ENCODE measurements at places on chromosomes 1 and 21. TPM values are rescaled to one million over a fixed set of nuclear protein-coding genes. Genes with fewer than 3 reads are reported as not detected.
A peak's percentile ranks its signal among the peaks of the same experiment; 100 is the strongest.

CFHR1 gene
- not detected for total RNA-seq

DNA sequence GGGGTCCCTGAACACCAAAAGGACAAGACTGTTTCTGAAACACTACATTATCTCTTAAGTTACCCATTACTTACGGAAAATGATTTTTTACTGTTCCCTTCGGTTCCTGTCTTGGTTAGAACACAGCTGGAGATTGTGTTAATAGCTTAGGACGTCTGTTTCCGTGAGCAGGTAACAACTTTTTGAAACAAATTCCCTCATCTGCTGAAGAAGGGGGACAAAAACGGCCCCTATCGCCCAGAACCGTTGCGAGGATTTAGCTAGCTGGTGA is 67.8 kb downstream of the SLC35A3 start:
- H3K4me3 ChIP-seq: peak overlapping the region; percentile 77
- no peaks in the 10 kb centered on the region for H3K27me3 ChIP-seq
- H3K36me3 ChIP-seq: no peaks in the 10 kb centered on the region
- peak overlapping the region; percentile 98 for H3K27ac ChIP-seq
- no peak for DNase-seq
- peaks cover 15% of the 10 kb centered on the region for H3K4me1 ChIP-seq

DNA sequence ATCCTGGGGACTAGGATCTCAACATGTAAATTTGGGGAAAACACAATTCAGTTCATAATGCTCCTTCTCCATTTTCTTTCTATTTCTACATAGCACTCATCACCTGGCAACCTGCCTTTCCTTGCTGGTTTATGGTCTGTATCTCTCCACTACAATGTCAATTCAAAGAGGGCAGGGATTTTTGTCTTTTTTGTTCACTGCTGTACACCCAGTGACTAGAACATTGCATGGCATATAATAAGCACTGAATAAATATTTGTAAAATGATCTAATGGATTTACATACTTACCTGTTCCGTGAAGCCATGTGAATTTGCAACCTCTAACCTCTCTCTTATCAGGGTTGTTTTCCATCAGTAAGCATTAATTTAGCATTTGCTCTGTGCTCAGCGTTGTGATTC is 27.4 kb upstream of the TBX15 start:
- no peaks in the 10 kb centered on the region for H3K27me3 ChIP-seq
- H3K27ac ChIP-seq: no peak overlapping the region
- no peaks in the 10 kb centered on the region for H3K4me1 ChIP-seq
- H3K4me3 ChIP-seq: no peak overlapping the region
- no peaks in the 10 kb centered on the region for H3K36me3 ChIP-seq
- no peak for DNase-seq

GRCh38 chr1:37734629-37735591 is 30.0 kb downstream of the EPHA10 start:
- no peak overlapping the region for H3K27ac ChIP-seq
- no peak overlapping the region for H3K4me3 ChIP-seq
- no peak for DNase-seq
- H3K4me1 ChIP-seq: no peaks in the 10 kb centered on the region
- no peaks in the 10 kb centered on the region for H3K36me3 ChIP-seq

GRCh38 chr1:98035602-98036002 is 114.8 kb upstream of the DPYD start:
- no peak overlapping the region for H3K27ac ChIP-seq
- H3K4me1 ChIP-seq: no peaks in the 10 kb centered on the region
- H3K36me3 ChIP-seq: no peaks in the 10 kb centered on the region

GRCh38 chr21:36959020-36959835 is 7.2 kb downstream of the HLCS start:
- no peak overlapping the region for H3K4me3 ChIP-seq
- H3K27ac ChIP-seq: no peak overlapping the region
- no peaks in the 10 kb centered on the region for H3K27me3 ChIP-seq
- no peak for DNase-seq

- no peaks in the 10 kb centered on the region for H3K36me3 ChIP-seq
- H3K4me1 ChIP-seq: no peaks in the 10 kb centered on the region
- DNase-seq: no peak
- no peak overlapping the region for H3K4me3 ChIP-seq
- H3K27ac ChIP-seq: no peak overlapping the region
- no peaks in the 10 kb centered on the region for H3K27me3 ChIP-seq
Observed at GRCh38 chr1:225847610-225848009, 34.6 kb downstream of the TMEM63A start.

DNA sequence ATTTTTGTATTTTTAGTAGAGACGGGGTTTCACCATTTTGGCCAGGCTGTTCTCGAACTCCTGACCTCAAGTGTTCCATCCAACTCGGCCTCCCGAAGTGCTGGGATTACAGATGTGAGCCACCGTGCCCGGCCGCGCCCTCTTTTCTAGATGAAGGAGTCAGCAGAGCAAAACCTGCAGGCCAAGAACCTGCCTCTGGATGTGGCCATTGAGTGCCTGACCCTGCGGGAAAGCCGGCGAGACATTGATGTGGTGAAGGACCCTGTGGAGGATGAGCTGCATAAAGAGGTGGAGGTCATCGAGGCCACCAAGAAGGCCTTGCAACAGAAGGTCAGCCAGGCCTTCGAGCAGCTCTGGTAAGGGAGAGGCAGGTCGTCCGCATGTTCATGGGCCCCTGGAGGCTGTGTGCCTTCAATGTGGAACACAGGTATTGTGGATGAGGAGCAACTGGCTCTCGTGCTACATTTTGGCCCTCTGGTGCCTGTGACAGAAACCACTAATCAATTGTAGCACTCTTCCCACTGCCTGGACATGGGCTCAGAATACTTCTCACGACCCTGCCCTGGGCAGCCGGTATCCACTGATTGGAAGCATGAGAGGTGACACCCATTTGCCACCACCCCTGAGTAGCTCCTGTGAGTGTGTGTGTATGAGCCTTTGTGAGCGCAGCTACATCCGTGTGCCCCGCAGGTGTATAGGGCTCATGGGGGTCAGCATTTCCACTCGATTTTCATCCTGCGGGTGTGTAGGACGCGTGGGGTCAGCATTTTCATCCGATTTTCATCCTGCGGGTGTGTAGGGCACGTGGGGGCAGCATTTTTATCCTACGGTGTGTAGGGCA is 2.0 kb downstream of the TEKT2 start:
- no peak for DNase-seq
- H3K27me3 ChIP-seq: peaks cover 31% of the 10 kb centered on the region
- H3K4me1 ChIP-seq: peaks cover 22% of the 10 kb centered on the region
- no peak overlapping the region for H3K4me3 ChIP-seq
- peaks cover 3% of the 10 kb centered on the region for H3K36me3 ChIP-seq

HTR6 gene
- total RNA-seq: not detected

- no peaks in the 10 kb centered on the region for H3K4me1 ChIP-seq
- H3K36me3 ChIP-seq: no peaks in the 10 kb centered on the region
- H3K4me3 ChIP-seq: no peak overlapping the region
- no peaks in the 10 kb centered on the region for H3K27me3 ChIP-seq
- no peak overlapping the region for H3K27ac ChIP-seq
- DNase-seq: no peak
Observed at GRCh38 chr1:187226396-187226795, 397.6 kb downstream of the PLA2G4A start.

DNA sequence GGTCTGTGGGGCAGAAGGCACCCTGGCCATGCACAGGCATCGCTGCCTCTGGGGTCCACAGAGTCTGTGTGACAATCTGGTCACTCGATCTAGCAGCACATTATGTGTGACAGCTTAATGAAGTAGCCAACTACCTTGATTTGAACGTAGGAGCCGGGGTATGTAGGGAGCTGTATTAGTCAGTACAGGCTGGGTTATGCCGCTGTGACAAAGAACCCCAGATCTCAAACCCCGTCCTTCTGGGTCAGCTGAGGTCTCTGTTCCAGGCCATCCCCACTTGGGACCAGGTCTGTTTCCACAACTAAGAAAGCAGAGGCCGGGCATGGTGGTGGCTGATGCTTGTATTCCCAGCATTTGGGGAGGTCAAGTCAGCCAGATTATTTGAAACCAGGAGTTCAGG is 8.3 kb upstream of the ATAD3B start:
- no peak overlapping the region for H3K27ac ChIP-seq
- no peak overlapping the region for H3K4me3 ChIP-seq
- no peak for DNase-seq
- no peaks in the 10 kb centered on the region for H3K27me3 ChIP-seq

PIGR gene
- not detected for total RNA-seq

ERRFI1 gene
- total RNA-seq: 63.9 TPM

DNA sequence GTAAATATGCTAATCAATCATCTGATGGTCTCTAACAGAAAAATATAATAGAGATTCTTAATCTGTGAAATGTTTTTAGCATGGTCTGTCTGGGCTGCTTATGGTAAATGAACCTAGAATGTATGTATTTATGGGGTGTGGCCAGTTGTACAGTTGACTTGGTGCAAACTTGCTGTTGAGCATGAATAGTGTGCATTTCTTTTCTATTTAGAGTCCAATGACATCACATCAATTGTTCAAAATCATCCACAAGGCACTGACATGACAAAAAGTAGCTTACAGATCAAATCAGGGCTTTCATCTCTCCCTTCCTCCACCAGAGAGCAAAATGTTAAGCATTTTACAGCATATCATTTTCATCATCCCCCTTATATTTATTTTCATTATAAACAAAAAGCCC is 1010.3 kb downstream of the KCNT2 start:
- no peak for DNase-seq
- H3K27ac ChIP-seq: no peak overlapping the region
- H3K4me3 ChIP-seq: no peak overlapping the region
- no peaks in the 10 kb centered on the region for H3K27me3 ChIP-seq

DNA sequence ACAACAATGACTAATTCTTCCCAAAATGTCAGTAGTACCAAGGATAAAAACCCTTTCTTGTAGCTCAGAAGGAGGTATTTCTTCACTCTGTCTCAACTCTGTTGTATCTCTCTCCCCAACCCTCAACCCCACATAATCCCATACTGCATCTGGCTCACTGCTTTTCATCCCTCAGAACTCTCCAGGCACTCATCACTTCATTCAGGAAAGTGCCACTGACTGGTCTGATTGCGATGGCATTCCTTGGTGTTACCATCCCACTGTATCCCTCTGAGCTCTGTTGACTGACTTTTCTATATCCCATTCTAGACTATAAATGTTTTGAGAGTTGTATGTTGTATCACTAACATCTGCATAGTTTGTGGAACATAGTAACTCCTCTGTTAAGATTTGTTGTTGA is 483.5 kb upstream of the ADGRL2 start:
- H3K27ac ChIP-seq: no peak overlapping the region
- no peak overlapping the region for H3K4me3 ChIP-seq
- no peaks in the 10 kb centered on the region for H3K27me3 ChIP-seq
- no peaks in the 10 kb centered on the region for H3K36me3 ChIP-seq
- DNase-seq: no peak
- H3K4me1 ChIP-seq: no peaks in the 10 kb centered on the region
